NAMALWA (cell line): ENCODE measurements at places on chromosomes 6 and 20.

- no peak for DNase-seq
These were observed 1.8 kb downstream of the TREM1 start for GRCh38 chr6:41284726-41285125.

DNA sequence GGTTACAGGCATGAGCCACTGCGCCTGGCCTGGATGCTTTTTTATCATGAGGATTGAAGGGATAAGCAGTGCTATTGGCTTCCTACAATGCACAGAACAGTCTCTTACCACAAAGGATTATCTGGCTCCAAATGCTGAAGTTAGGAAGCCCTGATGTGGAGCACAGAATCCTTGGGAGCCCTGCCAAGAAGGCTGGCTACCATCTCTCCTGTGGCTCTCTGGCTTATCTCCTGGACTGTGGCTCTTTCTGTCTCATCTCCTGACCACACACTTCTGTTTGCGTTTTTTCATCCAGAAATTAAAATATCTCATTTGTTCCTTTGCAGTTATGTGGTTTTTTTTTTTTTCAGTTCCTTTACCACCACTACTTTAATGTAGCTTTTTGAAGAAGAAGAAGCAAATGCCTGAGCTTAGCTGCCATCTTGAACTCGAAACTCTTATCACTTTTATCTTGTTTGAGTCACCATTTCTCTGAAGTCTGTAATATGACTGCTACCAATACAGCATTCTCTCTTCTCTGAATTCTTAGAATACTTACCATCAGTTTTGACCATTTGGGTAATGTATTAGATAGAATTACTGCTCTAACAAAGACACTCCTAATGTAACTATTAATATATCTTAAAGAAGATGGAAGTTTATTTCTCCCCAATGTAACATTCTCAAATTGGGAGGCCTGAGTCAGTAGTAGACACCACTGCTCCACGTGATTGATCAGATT, 1044.7 kb downstream of the KIF16B start:
- no peak for DNase-seq

DNA sequence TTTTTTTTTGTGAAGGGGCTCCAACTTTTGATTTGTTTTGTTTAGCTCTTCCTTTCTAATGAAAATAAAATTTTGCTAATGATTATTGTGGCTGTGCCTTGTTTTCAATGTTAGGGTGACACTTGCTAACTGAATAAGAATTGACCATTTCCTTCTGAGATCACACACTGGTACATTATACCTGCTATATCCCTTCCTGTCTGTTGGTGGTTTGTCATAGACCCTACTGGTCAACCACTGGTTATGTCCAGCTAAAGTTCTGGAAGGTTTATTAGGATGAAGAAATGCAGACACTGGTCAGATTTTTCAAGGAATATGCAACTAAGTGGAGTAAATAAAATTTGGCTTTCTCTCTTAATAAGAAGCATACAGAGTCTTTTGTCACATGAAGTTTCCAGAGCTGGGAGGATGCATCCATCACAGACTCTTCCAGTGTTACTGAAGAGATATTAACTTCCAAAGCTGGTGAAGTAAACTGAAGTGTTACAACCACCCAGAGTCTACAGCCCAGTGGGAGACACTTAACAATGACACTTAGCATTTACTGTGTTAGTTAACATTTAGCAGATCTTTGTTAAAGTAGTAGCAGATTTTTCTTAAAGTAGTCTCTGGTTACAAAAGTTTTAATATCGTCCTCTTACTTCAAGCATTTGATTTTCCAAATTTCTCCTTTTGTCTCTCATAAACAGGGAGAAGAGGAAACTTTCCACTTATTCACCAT, 19.7 kb upstream of the CALHM5 start:
- no peak for DNase-seq

DNA sequence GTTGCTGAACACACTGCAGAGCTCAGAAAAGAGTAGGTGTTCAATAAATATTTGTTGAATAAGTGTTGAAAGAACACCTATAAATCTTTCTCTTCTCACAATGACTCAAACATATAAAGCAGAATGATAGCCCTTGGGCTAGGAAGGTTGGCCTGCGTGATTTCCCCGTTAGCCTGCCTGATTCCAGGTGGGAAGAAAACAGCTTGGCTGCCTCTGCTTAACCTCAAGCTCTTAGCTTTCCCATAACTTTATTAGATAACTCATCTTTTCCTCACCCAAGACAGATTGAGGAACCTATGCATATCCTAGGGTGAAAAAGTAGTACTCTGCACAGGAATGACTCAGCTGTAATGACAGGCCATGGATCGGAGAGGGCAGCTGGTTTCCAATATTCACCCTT, 300.3 kb upstream of the ID4 start:
- no peak for DNase-seq

DNA sequence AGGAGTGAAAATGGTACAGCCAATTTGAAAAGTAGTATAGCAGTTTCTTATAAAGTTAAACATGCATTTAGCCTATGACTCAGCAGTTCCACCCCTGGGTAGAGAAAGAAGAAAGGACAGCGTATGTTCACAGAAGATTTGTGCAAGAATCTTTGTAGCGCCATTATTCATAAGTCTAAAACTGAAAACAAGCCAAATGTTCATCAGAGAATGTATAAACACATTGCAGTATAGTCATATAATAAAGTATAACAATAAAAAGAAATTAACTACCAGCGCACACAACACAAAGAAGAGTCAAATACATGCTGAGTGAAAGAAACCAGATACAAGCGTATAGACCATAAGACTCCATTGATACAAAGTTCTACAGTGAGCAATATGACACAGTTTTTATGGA, 294.0 kb downstream of the SAMD5 start:
- DNase-seq: no peak

GRCh38 chr20:62367633-62368391, 700 bp upstream of the LAMA5 start:
- DNase-seq: peak; percentile 63

- DNase-seq: no peak
These were observed 15.8 kb downstream of the HDDC2 start for GRCh38 chr6:125285936-125286335.

DNA sequence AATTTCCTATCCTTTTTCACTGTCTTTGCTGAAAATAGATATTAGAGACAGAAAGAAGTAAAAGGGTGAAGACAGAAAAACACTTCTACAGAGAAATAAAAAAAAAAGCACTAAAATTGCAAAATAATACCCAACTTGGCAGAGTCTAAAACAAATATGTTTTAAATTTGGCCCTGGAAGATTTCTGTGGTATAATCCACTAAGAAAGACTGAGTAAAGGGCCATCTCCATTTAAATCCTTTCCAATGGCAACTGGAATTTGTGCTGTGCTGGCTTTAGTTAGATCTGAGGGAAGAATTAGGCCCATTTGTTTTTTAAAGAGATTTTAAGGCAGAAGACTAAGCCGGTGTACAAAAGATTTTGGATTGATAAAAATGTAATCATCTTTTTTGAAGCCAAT, 321.2 kb downstream of the GJA1 start:
- no peak for DNase-seq

GRCh38 chr6:16511040-16511660, 250.1 kb downstream of the ATXN1 start:
- peak; percentile 47 for DNase-seq

DNA sequence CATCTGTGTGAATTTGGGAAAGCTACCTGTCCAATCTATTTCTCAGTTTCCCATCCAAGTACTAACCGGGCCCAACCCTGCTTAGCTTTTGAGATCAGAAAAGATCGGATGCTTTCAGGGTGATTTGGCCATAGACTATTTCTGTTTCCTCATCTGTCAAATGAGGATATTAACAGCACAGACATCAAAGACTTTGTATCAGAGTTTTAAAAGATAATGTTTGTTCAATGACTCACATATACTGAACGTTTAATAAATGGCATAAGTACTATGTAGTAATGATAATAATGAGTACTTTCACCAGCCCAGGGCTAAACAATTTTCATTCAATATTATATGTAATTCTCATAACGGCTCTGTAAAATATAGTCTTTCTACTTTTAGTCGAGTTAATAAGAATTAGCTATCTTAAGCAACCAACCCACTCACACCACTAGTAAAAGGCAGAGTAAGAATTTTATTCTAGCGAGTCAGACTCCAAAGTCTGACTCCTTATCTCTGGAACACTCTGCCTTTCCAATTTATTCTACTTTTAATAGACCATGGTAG, 216.5 kb downstream of the ARHGAP18 start:
- no peak for DNase-seq

- no peak for DNase-seq
These were observed 75.0 kb downstream of the SHLD1 start for GRCh38 chr20:5825130-5825719.

DNA sequence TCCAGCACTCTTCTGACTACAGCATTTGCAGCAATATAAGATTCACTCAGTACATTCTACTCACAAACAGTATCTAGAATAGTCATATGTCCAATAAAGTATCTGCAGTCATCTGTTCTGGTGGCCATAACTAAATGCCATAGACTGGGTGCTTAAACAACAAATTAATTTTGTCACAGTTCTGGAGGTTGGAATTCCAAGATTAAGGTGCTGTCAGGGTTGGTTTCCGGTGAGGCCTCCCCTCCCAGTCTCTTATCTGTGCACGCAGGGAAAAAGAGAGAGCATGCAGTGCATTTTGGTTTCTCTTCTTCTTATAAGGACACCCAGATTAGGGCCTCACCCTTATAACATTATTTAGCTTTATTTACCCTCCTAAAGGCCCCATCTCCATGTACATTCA, 21.3 kb upstream of the NUS1 start:
- no peak for DNase-seq

- DNase-seq: no peak
These were observed 19.2 kb upstream of the SCP2D1 start for GRCh38 chr20:18794428-18794787.

DNA sequence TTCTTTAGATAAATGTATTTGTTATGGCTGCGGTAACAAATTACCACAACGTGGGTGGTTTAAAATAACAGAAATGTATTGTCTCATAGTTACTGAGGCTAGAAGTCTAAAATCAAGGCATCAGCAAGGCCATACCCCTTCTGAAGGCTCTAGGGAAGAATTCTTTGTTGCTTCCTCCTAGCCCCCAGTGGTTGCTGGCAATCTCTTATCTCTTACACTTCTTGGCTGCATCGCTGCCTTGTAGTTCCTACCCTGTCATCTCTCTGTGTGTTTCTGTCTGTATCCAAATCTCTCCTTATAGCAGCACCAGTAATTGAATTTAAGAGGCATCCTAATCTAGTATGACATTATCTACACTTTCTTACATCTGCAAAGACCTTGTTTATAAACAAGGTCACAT, 534.7 kb downstream of the PHF3 start:
- DNase-seq: no peak

DNA sequence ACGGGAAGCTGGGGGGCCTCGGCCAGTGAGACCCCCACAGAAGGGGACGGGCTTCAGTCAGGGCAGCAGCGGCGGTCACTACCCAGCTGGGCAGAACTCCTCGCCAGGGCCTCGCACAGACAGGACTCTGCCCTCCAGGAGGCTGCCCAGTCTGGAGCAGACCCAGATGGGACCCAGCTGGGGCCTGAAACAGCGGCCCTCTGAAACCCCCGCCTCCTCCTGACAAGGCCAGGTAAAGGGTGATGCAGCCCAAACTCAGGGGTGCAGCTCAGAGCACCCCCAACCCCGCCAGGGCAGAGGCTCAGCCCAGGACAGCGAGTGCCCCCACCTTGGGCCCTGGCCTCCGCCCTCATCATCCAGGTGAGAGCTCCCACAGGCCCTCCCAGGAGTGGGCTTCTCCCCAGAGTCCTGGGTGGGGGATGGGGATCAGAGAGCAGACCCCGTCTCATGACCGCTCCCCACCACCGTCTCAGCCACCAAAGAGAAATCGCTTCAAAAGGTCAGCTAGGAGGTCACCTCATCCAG, 2.2 kb downstream of the EEF1A2 start:
- DNase-seq: no peak

DNA sequence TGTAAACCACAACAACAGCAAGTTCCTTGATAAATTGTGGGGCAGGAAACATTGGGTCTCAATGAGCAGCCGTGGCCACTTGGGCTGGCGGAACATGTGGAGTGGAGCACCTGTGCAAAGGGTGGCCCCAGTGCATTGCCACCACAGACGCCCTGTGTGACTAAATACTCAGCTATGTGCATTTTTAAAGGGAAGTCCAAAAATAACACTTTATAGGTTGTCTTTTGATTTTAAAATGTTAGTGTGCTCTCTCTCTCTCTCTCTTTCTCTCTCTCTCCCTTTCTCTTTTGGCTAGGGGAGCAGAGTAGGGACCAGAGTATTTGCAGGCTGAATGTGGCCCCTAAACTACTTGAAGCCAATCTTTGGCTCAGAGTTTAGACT, 236.3 kb downstream of the BCAS1 start:
- peak; percentile 34 for DNase-seq

- no peak for DNase-seq
These were observed 1.3 kb upstream of the ASXL1 start for GRCh38 chr20:32356622-32357374.

- DNase-seq: peak; percentile 7
These were observed 97.8 kb upstream of the PREP start for GRCh38 chr6:105500693-105501092.

DNA sequence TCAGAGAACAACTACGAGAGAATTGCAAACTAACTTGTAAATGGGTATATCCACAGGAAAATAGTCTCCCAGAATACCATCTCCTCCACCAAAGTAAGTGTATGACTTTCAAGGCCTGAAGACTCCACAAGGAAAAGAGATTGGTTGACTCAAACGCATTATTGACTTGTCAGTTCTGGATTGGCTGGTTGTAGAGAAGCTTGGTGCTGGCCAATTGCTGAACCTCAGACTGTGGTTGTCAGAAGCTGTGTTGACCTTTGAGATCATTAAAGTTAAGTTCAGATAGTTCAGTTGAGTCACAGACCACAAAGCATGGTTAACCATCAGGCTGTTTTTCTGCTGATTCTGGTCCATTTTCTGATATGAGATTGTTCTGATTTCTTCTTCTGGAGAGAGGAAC, 388.3 kb downstream of the BMP2 start:
- DNase-seq: no peak

- DNase-seq: no peak
These were observed 10.7 kb downstream of the ZNF165 start for GRCh38 chr6:28090917-28091586.
